Activated gamma-delta T cell (primary cell): ENCODE measurements at places on chromosomes 4 and X.

- no peak for DNase-seq
These were observed 3.6 kb downstream of the APOO start for GRCh38 chrX:23904096-23904495.

DNA sequence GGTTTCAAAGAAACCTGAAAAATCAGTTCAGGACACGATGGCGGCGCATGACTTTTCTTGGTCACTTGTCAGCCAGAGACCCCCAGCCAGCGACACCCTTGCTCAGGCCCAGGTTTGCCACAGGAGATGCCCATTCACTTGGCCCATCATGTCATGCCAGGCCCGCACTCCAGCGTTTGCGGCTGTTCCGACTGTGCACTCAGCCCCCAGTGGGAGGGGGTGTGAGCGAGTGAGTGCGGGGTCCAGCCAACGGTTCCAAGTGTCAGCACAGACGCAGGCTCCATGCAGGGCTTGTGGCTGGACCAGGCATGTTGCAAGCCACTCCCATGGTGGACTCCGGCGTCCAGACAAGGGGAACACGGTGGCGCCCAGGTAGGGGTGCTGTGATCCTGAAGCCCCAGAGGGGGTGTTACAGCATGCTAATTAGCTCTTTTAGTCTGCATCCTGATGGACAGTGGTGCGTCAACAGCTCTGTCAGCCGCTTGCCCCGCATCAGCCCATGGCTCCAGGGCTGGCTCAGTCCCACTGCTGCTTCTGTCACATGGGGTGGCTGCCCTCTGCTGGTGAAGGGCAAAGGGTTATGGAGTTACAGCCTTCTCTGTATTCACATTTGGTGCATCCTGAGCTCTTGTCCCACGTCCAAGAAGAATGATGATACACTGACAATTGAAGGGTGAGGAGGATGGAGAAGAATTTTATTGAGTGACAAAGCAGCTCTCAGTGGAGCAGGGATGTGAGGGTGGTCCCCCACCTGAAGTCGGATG, 3.7 kb upstream of the MAEA start:
- no peak for DNase-seq

- no peak for DNase-seq
These were observed at the start of gene SNCA for GRCh38 chr4:89836897-89837384. SNCA (minus strand) TSS chr4:89837161; CDS start chr4:89835667, 1,494 bp downstream.

- DNase-seq, result no peak
These were observed 25.9 kb upstream of the ING2 start for GRCh38 chr4:183478926-183479325.

DNA sequence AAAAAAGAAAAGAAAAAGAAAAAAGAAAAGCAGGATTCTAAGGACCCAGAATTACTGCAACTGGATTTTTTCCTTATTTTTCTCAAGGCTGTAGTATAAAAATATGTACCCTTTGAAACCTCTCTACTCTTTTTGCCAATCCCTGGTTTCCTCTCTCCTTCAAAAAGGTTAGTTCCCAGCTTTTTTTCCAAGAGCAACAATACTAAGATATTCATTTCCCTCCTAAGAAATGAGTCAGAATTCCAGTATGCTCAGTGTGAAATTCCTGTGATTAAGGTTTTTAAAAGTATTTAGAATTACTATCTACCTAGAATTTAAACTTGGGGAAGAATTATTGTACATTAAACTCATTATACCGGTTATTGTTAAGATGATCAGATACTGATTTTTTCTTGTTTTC, 22.0 kb downstream of the SMIM14 start:
- DNase-seq, result no peak

GRCh38 chrX:154799556-154800348, 5.5 kb downstream of the MPP1 start:
- no peak for DNase-seq

- no peak for DNase-seq
These were observed 56.9 kb upstream of the TADA2B start for GRCh38 chr4:6986072-6986780.

GRCh38 chrX:17496407-17496806, 121.4 kb downstream of the NHS start:
- no peak for DNase-seq

DNA sequence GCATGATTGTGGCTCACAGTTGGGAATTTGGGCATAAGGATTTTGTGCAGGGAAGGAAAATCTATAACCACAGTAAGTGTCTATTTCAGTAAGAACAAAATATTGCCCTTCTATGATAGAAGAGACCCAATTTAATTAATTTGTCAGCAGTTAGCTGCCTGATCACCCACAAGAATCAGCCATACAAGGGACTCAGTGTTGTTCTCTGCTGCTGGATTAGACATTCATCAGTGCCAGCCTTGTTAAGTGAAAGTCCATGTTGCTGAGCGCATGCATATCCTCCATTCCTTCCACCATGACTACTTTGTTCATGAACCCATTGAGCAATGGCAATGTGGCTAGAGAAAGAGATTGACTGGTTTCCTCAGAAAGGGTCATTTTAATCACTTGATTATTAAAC, 125.3 kb upstream of the PDHA2 start:
- DNase-seq, result no peak

GRCh38 chr4:74716436-74716765, 77.9 kb downstream of the BTC start:
- DNase-seq, result no peak

- DNase-seq, result no peak
These were observed 1002.7 kb upstream of the PCDH7 start for GRCh38 chr4:29717287-29718057.

DNA sequence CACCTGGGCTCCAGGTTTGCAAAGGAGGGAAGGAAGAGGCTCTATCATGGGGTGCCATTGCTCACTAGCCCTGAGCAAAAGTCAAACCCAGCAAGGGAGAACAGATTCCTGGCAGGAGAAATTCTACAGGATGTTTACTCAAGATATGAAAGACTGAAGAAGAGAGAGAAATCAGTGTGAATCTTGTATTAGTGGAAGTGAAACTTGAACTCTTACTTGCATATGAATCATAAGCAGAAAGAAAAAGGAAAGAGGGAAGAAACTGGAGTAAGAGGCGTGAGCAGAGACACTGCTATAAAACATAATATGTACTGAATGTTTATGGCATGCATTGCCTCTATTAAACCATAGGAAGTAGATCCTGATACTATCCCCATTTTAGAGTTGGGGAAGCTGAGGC, 60.9 kb downstream of the C4orf46 start:
- DNase-seq, result no peak

DNA sequence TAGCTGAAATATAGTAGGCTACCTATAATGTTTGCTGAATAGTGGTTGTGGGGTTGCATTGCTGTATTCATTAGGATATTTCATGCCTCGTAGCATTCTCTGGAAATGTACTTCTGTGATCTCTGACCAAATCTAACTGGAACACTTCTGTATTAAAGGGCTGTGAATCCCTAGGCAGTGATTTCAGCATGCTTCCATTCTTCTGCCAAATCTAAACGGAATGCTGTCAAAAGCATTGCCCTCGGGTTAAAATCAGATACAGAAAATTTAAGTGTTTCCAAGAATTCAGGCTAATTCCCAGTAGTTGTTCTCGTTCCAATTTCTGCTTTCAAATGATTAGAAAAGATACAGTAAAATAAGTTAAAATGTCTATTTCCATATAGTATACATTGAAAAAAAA, 1847.5 kb upstream of the IGFBP7 start:
- no peak for DNase-seq

DNA sequence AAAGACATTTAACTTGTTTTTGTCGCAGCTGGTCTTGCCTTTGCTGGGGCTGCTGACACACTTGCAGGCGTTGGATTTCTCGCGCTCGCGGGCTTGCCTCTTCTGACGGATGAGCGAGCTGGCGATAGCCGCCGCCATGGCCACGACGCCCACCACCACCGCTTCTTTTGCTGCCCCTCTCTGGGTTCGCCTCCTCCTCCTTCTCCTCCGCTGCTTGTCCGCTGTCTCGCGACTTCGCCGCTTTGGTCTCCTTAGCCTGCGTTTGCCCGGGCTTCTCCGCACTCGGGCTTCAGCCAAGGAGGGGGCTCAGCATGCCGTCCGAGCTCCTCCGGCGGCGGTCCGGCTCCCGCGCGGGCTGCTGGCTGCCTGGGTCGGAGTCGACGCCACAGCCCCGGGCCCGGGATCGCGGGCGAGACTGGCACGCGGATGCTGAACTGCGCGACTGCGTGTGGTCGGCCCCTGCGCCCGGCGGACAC, 613 bp downstream of the FGF13 start:
- DNase-seq, result peak; percentile 10

DNA sequence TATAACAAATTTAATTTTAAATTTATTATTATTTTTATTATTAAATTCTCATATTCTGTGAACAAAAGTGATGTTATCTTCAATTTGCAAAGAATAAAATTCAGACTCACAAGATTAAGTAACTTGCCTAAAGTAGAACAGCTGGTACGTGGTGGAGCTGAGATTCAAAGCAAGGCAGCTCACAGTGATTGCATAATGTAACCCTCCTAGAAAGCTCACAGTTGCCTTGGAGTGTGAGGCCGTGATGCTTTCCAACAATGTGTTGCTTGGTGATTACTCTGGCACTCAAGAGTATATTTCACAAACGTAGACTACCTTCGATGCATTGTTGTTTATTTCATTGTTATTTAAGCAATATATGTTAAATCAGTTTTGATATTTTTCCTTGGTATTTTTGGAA, 1039.2 kb upstream of the PABPC4L start:
- DNase-seq, result no peak
